ENCODE measurements at places on chromosomes 12 and 14.

GRCh38 chr12:107929436-107929835 is 154.9 kb downstream of the ASCL4 start:
- no peak for DNase-seq

DNA sequence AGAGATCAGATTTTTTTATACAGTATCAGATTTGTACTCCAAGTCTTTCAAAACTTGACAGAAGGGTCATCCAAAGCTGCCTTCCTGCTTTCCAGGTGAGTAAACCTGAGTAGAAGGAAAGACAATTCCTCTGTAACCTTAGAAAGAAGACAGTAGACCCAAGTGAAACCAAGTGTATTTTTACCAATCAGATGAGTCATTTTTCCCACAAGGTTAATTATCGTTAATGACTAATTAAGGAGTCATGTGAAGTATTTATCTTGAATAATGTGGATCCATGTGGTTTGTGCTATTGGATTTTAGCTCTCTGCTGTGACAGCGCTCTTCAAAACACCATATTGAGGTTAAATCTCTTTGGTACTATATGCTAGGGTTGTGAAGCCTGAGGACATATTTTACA is 74.0 kb upstream of the PELI2 start:
- no peak for DNase-seq

GRCh38 chr14:85762526-85762925 is 232.6 kb downstream of the FLRT2 start:
- DNase-seq = no peak

GRCh38 chr12:5027046-5027821 is 16.4 kb upstream of the KCNA5 start:
- DNase-seq = no peak

DNA sequence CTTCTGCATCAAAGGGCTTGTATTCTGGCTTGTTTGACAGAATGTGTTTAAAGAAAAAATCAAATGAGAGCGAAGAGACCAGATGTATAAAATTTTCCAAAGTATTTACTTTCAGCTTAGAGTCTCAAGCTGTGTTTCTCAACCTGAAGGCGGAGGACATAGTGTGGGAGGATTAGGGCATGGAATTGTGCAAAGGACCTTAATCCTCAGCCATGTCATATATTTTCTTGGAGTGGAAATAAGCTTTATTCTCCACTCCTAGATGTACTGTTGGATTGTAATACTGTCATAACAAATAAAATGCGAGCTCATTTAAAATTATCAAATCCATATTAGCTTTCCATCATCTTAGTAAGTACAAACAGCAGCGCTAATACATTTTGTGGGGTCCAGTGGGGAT is 154.0 kb downstream of the PAH start:
- DNase-seq = no peak
